ENCODE measurements at places on chromosomes 2 and 18.

DNA sequence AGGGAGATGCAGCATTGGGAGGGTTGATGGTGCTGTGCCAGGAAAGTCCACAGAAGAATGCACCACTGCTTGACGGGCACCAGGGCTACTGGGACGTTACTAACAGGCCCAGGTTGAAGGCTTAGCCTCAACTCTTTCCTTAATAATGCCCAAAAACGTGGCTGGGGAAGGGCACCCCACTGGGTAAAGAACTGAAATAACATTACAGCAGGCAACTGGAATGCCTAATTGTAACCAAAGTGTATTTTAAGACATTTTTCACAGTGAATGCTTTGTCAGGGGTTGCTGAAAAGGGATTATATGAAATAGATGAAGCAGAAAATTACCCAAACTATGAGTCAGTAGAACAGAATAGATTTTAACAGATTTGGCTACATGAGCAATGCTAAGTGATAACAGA is 191.3 kb downstream of the CMPK2 start:
- no peak for DNase-seq

GRCh38 chr2:111149882-111150455 is 29.3 kb downstream of the BCL2L11 start:
- no peak for DNase-seq

GRCh38 chr2:195494451-195494850 is 162.6 kb upstream of the SLC39A10 start:
- DNase-seq, result no peak

- DNase-seq, result no peak
These were observed 62.4 kb downstream of the MRPS9 start for GRCh38 chr2:105100046-105100840.
